ENCODE measurements at places on chromosomes 5 and 9.
A peak's percentile ranks its signal among the peaks of the same experiment; 100 is the strongest.

GRCh38 chr5:67591491-67591890 is 394.9 kb upstream of the CD180 start:
- DNase-seq, result no peak

- no peak for DNase-seq
These were observed 16.2 kb downstream of the RAD1 start for GRCh38 chr5:34899066-34899465.

GRCh38 chr9:94188246-94188645 is 70.9 kb upstream of the ZNF169 start:
- DNase-seq, result no peak

- DNase-seq, result no peak
These were observed 104.5 kb upstream of the CHD1 start for GRCh38 chr5:99033014-99033900.

- no peak for DNase-seq
These were observed 36.4 kb downstream of the PIK3R1 start for GRCh38 chr5:68251804-68252522.

DNA sequence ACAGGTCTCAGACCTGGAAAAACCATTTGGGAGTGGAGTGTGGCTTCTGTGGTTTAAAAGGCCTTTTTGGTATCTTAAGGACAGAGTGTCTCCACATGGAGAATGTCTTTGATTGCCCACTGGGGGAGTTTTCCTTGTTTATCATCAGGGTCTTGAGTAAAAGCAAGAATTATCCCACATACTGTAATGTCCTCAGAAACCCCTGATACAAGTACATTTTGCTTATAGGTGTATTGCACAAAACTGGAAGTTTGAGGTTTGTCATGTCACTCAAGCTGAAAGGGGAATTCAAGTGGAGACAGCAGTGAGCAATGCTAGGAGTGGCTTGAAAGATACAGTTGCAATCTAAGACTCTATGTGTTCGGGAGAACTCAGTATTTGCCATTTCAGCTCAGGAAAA is 62.7 kb upstream of the GRAMD2B start:
- DNase-seq, result no peak

DNA sequence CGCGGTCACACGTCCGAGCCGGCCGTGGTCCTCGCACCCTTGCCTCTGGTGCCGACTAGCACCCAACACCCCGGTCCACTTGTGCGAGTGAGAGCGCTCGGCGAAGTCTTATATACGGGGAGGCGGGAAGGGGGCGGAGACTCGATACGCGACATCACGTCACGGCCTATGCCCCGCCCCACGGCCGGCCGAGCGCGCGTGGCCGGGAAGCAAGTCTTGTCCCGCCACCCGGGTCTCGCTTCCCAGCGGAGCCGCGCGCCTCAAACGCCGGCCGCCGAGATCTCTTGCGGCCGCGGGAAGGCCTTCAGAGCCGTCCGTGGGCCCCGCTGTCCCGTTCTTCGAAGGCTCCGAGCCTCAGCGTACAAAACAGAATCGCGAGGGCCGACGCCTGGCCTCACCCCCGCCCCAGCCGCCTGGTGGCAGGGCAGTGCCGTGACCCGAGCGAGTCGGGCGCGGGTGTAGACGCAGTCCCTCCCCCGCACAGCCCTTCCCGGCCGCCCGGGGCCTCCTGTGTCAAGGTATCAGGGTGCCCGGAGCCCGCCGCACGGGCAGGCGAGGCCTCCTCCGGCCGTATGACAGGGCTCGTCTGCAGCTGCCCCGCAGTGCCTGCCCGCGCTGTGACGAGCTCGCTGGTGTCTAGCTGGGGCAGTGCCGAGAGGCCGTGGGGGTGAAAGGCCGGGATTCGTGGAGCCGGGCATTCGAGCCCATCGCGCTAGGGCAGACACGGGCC is at the start of gene PLK2:
Gene PLK2 (minus strand): TSS at position 85 of the 730 bp plus-strand sequence. CDS start 127 bp downstream, outside the sequence.
- no peak for DNase-seq

DNA sequence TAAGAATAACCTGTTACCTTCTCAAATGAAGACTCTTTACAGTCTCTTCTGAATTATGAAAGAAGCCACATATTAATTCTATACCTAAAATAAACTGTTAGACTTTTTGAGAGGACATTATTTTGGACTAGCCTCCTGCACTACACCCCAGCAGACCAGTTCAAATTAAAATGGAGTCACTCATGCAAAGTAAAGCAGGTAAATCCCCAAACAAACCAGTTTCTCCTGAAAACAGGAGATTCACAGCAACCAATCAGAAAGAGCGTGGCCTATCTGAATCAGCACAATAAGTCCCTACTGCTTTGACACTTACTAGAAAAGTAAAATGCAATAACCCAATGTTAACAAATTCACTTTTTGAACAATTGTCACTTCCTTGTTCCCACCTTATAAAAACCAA is 58.8 kb downstream of the PTBP3 start:
- DNase-seq, result no peak

GRCh38 chr9:89718651-89719050 is 113.8 kb downstream of the GADD45G start:
- no peak for DNase-seq

DNA sequence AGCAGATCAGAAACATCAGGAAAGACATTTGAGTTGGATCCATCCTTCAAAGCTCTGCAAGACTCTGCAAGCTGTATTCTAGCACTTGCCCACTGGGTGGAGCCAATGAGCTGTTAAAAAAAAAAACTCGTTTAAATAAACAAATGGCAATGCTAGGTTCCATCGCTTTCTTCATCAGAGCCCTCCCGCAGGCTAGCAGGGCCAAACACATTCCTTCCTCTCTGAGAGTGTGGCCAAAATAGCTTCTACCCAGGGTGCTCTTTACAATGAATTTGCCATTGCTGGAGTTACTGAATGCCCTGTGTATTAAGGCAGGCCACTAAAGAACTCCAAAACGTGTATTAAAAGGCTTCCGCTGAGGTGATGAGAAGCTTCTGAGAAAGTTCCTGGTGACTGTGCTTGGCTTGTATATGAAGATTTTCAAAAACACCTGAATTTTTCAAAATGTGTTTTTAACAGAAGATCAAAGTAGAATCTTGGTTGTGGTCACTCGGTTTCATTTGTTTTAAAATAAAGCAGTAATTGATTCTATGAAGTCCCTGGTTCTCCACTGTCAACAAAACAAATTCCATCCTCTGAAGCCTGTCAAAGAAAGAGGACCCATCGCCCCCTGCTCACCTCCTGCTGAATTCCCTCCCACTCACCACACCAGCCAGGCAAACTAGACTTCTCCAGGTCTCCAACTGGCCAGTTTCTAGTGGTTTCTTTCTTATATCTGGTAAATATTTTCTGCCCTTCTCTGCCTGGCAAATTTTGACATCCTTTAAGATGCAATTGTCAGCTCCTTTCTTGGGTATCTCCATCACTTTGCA is 36.5 kb upstream of the EQTN start:
- DNase-seq, result peak; percentile 66

- DNase-seq, result no peak
These were observed 73.1 kb upstream of the IL7R start for GRCh38 chr5:35783551-35783950.

DNA sequence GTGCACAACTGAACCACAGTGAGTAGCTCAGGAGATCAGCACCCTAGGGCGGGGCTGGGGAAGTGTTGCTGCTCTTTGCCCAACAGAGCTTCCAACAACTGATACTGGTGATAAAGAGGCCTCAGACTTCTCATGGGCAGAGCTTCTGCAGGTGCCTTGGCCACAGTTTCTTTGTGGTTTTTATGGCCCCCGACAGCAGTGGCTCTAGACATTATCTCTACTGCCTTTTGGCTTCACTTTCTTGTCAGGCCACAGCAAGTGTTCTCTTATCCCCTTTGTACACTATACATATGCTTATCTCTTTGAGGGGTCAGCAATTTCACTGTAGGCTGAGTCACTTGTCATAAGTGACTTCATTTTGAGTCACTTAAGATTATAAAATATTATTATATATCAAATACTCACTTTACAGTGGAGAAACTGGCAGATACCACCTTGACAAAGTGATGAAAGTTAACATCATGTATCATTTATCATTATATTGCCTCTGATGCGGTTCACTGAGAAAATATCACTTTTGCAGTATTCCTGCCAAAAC is 90.9 kb upstream of the COX7C start:
- peak; percentile 73 for DNase-seq

DNA sequence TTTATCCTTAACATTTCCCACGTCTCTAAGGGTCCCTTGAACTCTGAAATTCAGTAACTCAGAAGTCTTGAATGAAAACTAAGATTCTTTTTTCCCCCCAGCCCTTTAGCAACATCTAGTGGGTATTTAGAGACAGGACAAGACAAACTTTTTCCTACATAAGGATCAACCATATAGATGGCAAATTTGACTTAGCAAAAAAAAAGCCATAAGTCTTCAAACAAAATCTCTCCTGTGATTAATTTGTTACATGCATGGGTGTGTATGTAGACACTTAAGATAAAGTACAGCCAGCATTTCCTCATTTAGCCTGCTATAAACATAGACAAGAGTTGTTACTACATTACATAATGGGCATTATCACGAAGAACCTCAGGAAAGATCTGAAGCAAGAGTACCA is 29.1 kb upstream of the ANKRD31 start:
- peak; percentile 64 for DNase-seq

DNA sequence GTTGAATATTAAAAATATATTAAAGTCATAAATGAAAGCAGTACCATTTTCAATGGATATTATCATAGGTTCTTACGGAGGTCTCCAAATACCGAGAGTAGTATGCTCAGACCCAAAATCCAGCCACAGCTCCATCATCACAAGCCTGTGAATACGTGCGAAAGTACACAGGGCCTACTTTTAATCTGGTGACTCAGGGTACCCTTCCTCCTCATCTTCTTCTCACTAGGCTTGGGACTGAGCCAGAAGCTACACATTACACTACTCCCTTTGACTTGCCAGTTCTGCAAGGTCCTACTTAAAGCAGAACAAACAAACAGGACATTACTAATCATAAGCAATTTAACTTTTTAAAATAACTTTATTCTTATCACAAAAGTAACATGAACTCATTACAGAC is 7.6 kb upstream of the RIC1 start:
- no peak for DNase-seq

DNA sequence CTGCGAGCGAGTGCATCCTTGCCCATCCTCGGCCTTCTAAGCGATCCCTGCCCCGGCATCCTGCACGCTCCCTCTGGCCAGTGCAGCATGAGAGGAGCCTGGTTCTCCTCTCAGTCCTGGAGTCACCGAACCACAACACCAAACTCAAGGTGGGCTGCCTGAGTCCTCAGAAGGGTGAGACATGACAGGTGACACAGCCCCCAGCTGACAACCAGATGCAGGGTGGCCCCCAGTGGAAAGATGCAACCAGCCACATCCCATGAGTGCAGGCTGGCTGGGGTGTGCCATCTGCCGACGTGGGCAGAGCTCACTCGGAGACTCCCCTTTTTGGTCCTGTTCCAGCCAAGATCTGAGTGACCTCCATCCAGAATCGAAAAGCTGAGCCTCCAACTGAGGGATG is 58.4 kb downstream of the COL23A1 start:
- no peak for DNase-seq

- no peak for DNase-seq
These were observed 38.7 kb downstream of the CCDC125 start for GRCh38 chr5:69293882-69294281.

- DNase-seq, result no peak
These were observed 183.7 kb downstream of the GLIS3 start for GRCh38 chr9:4116071-4116581.

- no peak for DNase-seq
These were observed 40.2 kb downstream of the MED10 start for GRCh38 chr5:6338135-6338534.

- DNase-seq, result no peak
These were observed 257.7 kb downstream of the EPB41L4A start for GRCh38 chr5:112161392-112161748.

GRCh38 chr5:155884041-155884440 is 442.9 kb upstream of the SGCD start:
- no peak for DNase-seq

DNA sequence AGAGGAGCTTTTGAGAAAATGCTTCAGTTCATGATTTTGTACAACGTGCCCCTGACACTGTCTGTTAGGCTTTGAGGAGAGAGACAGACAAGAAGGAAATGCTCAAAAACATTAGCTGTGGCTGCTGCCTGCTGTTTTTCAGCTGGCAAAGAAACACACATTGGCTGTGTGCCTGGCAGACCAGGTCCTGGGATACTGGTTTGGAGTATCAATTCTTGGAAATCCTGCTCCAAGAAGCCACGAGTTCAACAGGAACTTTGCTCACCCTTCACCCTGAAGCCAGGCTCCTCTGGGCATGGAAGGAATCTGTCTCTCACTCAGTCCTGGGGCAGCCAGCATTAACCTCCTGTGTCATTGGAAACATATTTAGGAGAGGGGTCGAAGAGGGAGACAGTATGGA is 245.5 kb downstream of the AUH start:
- DNase-seq, result no peak

GRCh38 chr5:56154732-56155484 is 78.2 kb downstream of the ANKRD55 start:
- peak; percentile 41 for DNase-seq

- no peak for DNase-seq
These were observed 53.9 kb upstream of the TUT7 start for GRCh38 chr9:86408121-86408520.

DNA sequence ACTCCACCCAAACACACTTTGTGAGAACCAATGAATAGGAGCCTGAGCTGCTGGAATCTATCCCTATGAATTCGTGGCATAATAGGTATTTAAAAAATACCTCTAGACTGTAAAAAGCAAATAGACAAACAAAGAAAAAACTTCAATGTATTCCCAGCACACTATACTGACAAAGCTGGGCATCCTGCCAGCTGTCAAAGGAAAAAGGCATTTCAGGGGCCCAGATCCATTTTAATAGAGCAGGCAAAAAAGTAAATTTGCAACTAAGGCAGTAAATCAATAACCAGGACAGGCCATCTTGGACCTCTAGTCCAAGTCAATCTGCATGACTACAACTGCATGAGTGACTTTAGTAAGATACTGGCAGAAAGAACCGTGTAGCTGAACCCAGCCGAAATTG is 25.6 kb upstream of the LARP1 start:
- no peak for DNase-seq

DNA sequence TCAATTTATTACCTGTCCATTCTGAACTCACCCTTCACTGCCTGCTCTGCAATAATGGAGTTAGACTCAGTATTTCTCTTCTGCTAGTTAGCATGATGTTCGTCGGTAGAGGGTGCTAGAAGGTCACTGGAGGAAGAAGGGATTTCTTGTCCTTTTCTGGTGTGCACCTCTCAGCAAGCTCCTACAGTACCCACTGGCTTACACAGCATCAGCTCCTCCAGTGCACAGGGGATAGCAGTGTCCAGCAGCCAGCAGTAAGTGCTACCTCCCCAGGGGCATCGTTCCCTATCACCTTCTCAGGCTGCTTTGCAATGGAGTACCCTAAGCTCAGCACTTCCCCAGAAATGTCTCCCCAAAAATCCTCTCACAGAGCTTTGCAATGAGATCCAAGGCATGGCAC is 45.9 kb upstream of the APC start:
- peak; percentile 69 for DNase-seq

GRCh38 chr9:108019821-108020220 is 530.3 kb upstream of the KLF4 start:
- DNase-seq, result no peak
